ENCODE measurements at places on chromosomes 6 and 20.

- no peak for DNase-seq
These were observed 1108.2 kb upstream of the GJE1 start for GRCh38 chr6:141024526-141024925.

- DNase-seq: no peak
These were observed 324.7 kb upstream of the CNR1 start for GRCh38 chr6:88490908-88491264.

DNA sequence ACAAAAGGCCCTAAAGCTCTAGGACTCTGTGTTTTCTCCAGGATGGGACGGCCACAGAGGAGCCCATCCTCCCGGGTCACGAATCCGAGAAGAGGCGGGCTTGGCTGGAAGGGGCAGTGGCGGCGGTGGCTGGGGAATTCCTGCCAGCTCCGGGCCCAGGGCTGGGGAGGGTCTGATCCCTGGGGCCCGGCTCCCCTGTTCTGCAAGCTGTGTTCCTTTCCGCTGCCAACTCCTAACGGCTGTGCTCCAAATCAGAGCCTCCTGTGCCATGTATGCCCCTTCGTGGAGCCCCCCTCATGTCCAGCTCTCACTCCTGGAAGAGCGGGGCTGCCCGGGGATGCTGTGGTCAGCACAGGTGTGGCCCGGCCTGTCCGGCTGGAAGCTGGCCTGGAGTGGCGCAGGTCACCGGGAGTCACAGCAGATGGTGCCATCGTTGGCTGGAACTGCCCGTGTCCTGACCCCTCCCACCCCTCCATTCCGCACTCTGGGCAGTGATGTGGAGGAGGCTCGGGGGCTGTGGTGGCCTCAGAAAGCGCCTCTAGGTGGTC, 88.2 kb upstream of the MPC1 start:
- DNase-seq: no peak

DNA sequence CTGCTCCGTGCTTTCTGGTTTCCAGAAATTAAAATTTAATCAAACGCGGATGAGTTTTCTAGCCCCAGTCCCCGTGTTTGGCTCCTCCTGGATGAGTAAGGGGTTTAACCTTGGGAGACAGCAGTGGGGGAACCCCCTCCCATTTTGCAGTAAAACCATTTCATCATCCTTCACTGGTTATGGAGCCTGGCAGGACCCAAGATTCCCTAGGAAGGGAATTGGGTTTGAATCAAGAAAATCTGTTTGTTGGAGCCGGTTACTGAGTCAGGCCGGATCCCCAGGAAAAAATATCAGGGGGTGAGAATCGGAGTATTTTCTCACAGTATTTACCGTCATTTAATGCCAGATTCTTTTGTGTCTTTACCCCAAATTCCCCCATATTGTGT, 754 bp downstream of the YWHAB start:
- no peak for DNase-seq

Measured in activated CD8-positive, alpha-beta memory T cell treated with anti-CD3 and anti-CD28 coated beads, Interleukin-2, amount 50 U/mL, for 4 hours (primary cell).